Airway epithelial cell (primary cell): ENCODE measurements at places on chromosomes 3 and 15. TPM values are rescaled to one million over a fixed set of nuclear protein-coding genes. Genes with fewer than 3 reads are reported as not detected.

The MYEF2 gene
- 1.7 and 4.5 TPM in 2 replicates for total RNA-seq

The PPP1R14D gene
- total RNA-seq: not detected in 2 replicates

The TERC gene
- total RNA-seq: 199 and 253 TPM in 2 replicates

The C3orf49 gene
- total RNA-seq: not detected in 2 replicates

The GPR156 gene
- total RNA-seq: 0.09 and 0.14 TPM in 2 replicates

The STAB1 gene
- not detected in 2 replicates for total RNA-seq

The ATP13A5 gene
- total RNA-seq: 0.09 and 0.49 TPM in 2 replicates

The KNSTRN gene
- total RNA-seq: 29.9 and 39.5 TPM in 2 replicates

The SERPINI2 gene
- total RNA-seq: not detected in 2 replicates

The FGF7 gene
- 0.14 TPM in 2 replicates for total RNA-seq

The ABCC5 gene
- 19.2 and 23.5 TPM in 2 replicates for total RNA-seq

The C3orf80 gene
- not detected in 2 replicates for total RNA-seq

The STXBP5L gene
- not detected in 2 replicates for total RNA-seq

The SPSB4 gene
- total RNA-seq: 0.07 TPM in 1 of 2 replicates, not detected in the other
